A549 treated with ZK216348 at 1 μM for 4 hours (cell line): ENCODE measurements at places on chromosomes 5 and 9. TPM values are rescaled to one million over a fixed set of nuclear protein-coding genes. Genes with fewer than 3 reads are reported as not detected.

The TAF11L5 gene
- total RNA-seq, result not detected in 5 replicates

The STOML2 gene
- 175 to 265 TPM (median 255 TPM) in 5 replicates for total RNA-seq

The OTP gene
- total RNA-seq, result 0.07 to 0.16 TPM (median 0.11 TPM) in 5 replicates

The CARD6 gene
- 3.2 to 4.2 TPM (median 3.7 TPM) in 5 replicates for total RNA-seq

The OR1Q1 gene
- 0.15 TPM in 1 of 5 replicates, not detected in the others for total RNA-seq

The ANKRD31 gene
- 0.05 to 0.08 TPM (median 0.06 TPM) in 5 replicates for total RNA-seq

The B4GALT1 gene
- 163 to 233 TPM (median 209 TPM) in 5 replicates for total RNA-seq

The FLT4 gene
- total RNA-seq, result 2.0 to 4.8 TPM (median 3.7 TPM) in 5 replicates

The FRRS1L gene
- 0.15 to 0.47 TPM (median 0.19 TPM) in 5 replicates for total RNA-seq

The POLE3 gene
- total RNA-seq, result 106 to 120 TPM (median 112 TPM) in 5 replicates

The JAKMIP2 gene
- not detected in 5 replicates for total RNA-seq

The FOXI1 gene
- total RNA-seq, result not detected in 5 replicates

The ARSI gene
- total RNA-seq, result 22.1 to 46.5 TPM (median 38.3 TPM) in 5 replicates

The TCF7 gene
- 10.0 to 14.9 TPM (median 13.3 TPM) in 5 replicates for total RNA-seq

The DPYSL3 gene
- total RNA-seq, result 16.2 to 20.7 TPM (median 18.0 TPM) in 5 replicates

The PCDHA12 gene
- total RNA-seq, result 2.1 to 3.6 TPM (median 2.7 TPM) in 5 replicates

The GAS1 gene
- 0.08 to 0.22 TPM (median 0.16 TPM) in 4 of 5 replicates, not detected in the other for total RNA-seq

The TLE1 gene
- total RNA-seq, result 79.7 to 94.0 TPM (median 81.8 TPM) in 5 replicates

The LSM11 gene
- total RNA-seq, result 2.0 to 3.5 TPM (median 3.3 TPM) in 5 replicates

The C5orf63 gene
- total RNA-seq, result 2.4 to 6.2 TPM (median 4.0 TPM) in 5 replicates
